NCI-H1417 (cell line): ENCODE measurements at places on chromosomes 16 and 17.
A peak's percentile ranks its signal among the peaks of the same experiment; 100 is the strongest.

GRCh38 chr16:46812781-46813540, 18.0 kb downstream of the C16orf87 start:
- no peak for DNase-seq

DNA sequence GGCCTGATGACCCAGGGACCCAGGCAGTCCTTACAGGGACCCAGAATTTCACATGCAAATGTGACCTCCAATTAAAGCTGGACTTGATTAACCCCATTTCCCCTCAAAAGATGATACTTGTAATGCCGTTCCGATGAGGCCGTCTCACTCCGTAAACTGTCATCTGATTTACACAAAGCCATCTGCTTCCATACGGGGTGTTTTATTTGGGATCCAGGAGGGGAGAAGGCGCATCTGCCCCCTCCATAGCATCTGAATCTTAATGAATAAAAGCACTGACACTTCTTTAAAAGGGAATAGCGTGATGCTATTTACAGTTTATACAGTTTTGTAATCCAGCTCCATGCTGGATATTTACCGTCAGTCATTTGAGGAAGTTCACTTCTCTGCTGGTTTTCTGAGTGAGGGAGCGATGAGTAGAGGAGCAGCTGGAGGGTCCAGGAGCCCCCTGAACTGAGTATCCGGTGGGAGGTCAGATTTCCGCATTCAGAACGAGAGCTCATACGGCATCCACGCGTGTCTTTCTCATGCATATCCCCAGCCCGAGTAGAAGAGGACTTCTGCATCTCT, 452.7 kb downstream of the WWOX start:
- no peak for DNase-seq

DNA sequence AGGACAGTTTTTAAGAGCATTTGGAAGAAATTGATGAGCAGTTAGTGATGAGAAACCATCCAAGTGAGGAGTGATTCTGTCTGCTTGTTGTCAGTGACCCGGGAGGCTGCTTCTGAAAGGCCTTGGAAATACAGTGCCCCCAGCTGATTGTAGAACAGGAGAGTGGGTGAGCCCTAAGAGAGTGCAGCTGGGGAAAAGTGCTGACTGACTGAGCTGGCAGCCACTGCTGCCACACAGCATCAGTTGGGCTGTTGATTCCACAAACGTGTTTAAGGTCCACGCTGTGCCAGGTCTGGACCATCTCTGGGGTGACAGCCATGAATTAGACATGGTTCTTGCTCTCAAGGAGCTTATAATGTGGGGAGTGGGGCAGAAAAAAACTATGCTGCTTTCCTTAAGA, 18.9 kb downstream of the NUP93 start:
- no peak for DNase-seq

DNA sequence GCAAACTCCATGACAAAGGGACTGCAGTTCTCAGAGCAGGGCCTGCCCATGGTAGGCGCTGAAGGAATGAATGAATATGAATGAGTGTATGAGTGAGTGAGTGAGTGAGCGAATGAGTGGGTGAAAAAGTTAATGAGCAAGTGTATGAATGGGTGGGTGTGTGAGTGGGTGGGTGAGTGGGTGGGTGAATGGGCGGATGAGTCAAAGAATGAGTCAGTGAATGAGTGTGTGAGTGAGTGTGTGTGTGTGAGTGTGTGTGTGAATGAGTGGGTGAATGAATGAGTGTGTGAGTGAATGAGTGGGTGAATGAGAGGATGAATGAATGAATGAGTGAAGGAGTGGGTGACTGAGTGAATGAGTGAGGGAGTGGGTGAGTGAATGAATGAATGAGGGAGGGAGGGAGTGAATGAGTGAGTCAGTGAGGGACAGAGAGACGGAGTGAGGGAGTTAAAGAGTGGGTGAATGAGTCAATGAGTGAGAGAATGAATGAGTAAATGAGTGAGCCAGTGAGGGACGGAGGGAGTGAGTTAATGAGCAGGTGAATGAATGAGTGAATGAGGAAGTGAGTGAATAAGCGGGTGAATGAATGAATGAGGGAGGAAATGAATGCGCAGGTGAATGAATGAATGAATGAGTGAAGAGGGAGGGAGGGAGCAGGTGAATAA, 11.1 kb upstream of the CHMP6 start:
- DNase-seq = peak; percentile 18

- no peak for DNase-seq
Observed at GRCh38 chr17:62164747-62165722, 100.0 kb upstream of the MED13 start.

DNA sequence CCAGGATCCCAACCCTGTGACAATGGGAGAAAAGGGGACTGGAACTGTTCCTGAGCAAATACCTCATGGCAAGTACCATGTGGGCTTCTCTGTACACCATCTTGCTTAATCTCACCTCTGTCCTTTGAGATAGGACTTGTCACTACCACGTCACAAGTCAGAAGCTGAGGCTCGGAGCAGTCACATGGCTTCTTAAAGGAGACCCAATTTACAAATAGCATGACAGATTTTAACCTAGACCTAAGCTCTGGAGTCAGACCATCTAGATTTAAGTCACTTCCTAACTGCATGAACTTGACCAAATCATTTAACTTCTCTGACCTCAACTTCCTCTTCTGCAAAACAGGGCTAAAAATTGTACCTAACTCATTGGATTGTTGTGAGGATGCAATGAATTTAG, 36.0 kb upstream of the CCL1 start:
- DNase-seq = no peak

DNA sequence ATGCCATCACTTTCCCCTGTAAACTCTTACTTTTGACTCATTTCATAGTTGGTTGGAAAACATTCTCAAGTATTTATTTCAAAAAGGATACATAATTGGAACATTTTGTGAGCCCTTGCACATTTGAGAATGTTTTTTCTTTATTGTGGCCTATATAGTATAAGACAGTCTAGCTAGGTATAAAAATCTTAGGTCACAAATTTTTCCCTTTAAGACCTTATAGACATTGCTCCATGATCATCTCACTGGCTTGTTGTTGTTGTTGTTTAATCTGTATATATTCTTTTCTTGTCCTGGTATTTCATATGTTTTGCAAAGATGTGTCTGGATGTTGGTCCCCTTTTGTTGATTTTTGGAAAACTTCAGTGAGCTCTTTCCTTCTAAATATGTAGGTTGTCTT, 194.2 kb downstream of the NTN1 start:
- no peak for DNase-seq

DNA sequence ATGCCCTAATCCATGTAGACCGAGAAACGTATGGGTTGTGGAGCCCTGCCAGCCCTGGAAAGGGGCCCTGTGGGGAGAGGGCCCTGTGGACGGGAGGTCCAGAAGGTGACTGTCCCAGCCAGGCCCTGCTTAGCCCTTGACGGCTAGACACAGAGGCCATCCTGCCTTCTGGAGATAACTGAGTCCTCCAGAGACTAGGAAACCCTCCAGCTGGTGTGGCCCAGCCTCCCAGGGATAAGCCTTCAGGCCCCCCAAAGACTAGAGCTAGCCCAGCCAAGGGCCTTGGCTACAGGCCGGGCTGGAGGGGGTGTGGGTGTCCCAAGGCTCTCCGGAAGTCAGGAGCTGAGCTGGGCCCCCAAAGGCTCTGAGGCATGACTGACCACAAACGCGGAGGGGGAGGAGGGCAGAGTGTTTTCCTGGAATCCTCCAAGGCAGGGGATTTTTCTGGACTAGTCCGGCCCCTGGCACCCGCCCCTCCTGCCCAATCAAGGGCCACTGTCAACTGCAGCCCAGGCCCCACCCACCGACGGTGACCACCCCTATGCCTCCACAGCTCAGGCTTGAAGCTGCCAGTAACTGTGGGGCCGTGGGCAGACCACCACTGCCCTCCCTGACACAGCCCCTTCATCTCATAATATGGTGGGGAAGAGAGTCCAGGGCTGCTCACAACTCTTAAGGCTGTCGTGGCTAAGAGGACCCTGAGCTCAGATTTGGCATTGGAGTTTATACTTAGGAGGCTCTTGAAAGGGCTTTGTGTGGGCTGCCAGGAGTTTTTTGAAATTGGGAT, 885 bp upstream of the VASN start:
- DNase-seq = no peak

- DNase-seq = peak; percentile 40
Observed at GRCh38 chr16:30924076-30924912, 922 bp downstream of the FBXL19 start.

- no peak for DNase-seq
Observed at GRCh38 chr16:30166202-30166902, 17.1 kb upstream of the CORO1A start.

DNA sequence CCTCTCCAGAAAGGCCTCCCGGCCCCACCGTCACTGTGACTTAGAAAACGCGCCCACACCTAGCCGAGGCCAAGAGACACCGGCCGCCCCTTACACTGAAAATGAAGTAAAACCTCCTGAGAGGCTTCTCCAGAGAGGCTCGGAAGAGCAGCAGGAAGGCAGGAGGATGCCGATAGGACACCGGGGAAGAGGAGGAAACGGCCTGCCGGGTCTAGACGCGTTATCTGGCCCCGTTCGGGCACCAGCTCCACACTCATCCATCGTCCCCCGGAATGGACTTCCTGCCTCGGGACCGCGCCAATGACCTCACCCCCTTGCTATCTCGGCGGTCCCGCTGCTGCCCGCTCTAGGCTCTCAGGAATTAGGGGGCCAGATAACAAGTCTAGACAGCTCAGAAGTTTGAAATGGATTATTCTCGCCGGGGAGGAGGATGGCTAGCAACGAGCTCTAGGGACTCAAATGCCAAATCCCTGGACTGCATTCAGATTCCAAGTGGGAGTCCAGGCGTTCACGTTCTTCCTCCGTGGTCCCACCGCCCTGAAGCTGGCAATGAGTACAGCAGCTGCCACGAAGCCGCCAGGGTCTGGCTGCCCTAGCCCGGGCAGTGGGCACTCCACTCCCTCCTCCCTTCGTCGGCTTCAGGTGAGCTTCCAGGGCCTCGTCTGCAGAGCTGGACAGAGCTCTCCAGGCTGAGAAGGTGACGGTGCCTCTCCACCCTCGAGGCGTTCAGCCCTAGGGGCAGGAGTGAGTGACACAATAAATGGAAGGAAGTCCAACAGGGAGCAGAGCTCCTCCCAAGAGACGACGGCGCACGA, 350.9 kb downstream of the FOXL1 start:
- no peak for DNase-seq

DNA sequence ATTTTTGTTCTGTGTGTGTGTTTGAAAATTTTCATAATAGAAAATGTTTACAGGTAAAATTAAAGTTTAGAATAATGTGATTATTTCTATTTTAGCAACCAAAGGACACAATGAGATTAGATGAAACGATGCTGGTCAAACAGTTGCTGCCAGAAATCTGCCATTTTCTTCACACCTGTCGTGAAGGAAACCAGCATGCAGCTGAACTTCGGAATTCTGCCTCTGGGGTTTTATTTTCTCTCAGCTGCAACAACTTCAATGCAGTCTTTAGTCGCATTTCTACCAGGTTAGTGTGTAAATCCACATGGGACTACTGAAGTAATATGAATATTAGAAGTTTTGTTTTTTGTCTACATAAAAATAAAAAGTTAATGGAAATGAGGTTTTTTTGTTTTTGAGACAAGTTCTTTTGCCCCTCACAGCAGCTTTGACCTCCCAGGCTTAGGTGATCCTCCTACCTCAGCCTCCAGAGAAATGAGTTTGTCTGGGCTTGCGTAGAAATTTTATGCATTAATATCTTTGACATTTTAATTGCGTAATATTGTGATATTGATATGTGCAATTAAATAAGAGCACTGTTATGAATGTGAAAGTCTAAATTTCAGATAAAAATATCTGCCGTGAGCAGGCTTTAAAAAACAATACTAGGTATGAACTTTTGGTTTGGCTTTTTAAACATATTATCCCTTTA, 68.5 kb downstream of the NF1 start:
- DNase-seq = no peak

DNA sequence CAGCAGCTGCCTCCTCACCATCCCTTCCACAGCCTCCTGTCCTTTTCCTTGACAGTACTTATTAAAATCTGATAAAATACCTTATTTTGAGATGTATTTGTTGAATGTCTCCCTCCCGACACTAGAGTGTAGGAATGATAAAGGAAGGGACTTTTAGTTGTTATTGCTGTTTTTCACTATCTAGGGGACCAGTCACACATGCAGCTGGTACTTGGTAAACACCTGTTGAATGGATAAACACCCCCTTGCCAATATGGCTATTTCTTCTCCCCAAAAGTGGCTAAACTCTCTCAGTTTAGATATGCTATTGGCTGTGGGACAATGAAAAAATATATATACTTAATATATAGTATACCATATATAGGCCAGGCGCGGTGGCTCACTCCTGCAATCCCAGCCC, 96.7 kb downstream of the STX8 start:
- DNase-seq = no peak

GRCh38 chr17:63932721-63933120, 590 bp upstream of the CD79B start:
- no peak for DNase-seq

DNA sequence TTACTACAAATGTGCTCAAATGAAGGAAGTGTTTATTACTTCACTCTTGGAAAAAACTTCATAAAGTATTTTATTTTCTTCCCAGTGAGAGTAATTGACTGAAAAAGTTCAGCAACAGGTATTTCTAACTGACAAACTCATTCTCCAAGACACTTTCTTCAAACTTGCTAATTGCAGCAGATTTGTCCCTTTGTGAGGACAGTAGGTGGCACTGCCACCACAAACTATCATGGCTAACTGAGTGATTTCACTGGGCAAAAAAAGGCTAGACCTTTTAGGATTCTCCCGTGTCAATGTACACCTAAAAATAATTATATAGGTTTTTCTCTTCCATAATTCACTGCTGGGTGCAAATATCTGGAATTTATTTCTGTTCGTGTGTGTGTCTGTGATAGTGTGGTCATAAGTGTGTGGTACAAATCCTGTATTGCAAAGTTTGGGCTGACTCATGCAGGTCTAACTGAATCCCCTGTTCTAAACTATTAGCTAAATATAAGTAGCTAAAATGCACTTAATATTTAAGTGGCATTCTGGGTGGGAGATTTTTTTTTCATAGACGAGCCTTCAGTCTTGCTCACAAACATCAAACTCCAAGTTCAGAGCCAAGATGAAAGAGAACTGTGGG, 3.9 kb downstream of the HS3ST3A1 start:
- DNase-seq = no peak

GRCh38 chr16:72012607-72013006, 4.1 kb downstream of the DHODH start:
- DNase-seq = no peak

- DNase-seq = no peak
Observed at GRCh38 chr17:62827746-62828485, 19.8 kb upstream of the MARCHF10 start.

- no peak for DNase-seq
Observed at GRCh38 chr17:1643999-1644492, 1.5 kb downstream of the SCARF1 start.

GRCh38 chr17:13153036-13153435, 135.2 kb upstream of the ELAC2 start:
- DNase-seq = no peak
